Hypothalamus (tissue), 51 donors: ENCODE measurements at places on chromosomes 5 and 9.

GRCh38 chr5:15544039-15544438, 44.1 kb downstream of the FBXL7 start:
- DNase-seq: no peak

DNA sequence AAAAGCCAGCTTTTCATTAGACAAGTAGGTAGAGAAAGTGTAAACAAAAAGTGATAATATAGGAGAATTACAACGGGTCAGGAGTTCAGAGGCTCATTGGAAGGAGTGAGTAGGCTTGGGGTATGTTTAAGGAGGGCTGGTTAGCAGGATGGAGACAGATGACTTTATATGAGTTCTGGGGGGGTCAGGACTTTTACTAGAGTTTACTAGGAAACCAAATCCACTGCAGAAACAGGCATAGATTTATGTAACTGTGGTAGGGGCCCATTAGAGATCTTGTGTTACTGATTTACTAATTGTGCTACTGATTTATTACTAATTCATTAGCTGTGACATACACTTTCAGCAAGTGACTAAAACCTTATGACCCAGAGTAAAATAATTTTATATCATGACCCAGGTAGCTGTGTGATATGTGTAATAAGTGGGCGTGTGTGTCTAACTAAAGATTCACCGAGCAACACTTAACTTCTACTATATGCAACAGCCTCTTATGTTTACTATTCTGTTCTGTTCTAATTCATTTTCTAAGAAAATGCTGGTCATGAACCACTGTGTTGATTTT, 73.5 kb downstream of the IQGAP2 start:
- no peak for DNase-seq

GRCh38 chr5:473551-474192, 30.7 kb downstream of the EXOC3 start:
- no peak for DNase-seq

DNA sequence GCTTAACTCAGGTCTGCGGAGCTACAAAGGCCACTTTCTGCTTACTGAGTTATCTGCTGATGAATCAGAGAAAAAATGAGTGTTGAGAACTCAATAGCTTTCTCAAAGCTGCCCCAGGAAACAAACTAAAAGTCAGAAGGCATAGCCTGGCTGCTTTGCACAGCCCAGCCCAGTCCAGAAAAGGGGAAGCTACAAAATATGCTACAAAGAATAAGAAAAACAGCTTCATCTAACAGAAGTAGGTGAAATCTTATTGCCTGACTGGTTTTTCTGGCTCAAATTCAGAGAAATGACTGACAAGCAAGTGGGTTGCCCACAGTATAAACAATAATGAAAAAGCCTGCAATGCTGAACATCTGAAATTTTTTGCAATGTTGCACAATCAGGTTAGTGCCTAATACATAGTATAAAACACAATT, 156.2 kb downstream of the PPP2R2B start:
- no peak for DNase-seq

DNA sequence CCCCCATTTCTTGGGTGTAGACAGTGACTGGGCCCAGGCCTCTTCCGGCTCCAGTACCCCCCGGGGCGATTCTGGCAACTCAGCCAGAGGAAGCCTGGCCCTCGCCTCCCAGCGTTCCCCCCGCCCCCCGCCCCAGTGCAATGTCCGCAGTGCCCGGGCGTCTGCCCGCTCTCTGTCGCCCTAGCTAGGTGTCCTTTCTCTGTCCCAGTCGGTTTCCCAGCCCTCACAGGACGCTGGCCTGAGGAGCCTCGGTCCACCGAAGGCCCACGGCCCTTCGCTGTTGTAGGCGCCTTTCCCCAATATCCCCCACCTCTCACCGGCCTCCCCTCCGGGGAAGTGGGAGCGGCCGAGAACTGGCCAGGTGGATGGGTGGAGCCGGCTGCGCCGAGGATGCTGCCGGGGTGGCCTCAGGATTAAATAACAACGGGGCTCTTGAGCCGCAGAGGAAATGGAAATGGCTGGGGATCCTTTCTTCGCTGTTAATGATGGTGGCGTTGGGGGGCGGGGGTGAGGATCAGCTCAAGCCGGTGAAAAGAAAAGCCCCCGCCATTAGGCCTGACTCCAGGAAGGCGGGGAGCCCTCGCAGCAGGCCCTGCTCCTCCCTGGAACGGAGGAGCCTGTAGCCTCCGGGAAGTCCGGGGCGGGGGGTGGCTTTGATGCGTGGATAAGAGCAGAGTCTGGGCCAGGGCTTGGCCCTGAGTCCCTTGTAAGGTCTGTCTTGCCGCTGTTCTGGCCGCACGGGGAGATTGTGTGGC, 1.1 kb upstream of the SPRY4 start:
- DNase-seq: no peak

DNA sequence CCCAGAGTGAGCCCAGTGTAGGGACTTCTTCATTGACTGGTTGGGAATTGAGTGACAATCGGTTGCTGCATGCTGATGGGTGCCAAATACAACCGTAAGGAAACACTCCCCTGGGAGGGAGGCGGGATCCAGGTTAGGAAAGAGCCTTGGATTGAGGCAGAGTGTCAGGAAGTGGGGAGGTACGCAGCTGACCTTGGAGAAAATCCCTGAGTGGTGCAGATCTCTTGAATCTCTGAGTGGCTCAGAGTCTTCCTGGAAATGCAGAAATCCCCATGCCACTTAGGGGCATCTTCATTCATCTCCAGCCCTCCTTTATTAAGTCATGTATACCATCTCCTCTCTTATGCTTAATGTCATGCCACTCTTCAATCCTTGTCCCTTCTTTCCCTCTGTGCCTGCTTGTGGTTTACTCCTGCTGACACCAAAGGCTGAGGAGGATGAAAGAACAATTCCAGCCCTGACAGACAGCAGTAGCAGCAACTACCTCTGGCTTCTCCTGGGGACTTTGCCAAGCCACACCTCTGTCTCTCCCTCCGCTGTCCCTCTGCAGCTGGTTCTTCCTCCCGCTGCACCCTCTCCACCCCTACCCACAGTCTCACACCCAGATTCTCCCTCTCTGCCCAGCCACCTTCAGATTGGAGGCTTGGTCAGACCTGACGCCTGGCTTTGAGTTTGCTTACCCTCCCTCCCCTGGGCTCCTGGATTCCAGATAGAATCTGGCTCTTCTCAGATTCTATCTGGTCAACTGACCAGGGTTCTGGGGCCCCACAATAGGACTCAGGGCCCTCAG, 14.1 kb upstream of the LCP2 start:
- no peak for DNase-seq

DNA sequence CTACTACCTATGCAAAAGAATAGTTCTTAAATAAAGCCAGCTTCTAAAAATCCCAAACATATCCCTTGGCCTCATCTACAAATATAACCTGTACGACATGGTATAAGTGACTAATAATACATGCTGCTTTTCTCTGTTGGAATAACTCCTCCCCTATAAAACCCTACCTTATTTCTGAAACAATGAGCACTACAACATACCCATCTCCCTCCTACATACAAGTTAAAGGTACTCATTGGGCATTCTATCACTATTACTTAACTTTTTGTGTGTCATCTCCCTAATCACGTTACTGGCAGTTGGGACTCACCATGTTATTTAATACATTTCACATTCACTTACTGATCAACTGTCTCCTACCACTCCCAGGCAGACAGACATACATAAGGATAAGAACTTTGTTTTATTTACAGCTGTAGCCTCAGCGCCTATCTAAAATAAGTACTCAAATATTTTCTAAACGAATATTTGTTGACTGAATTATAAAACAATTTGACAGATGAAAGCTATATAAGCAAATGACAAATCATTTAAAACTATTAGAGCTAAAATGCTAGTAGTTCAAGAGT, 4.1 kb downstream of the CLK4 start:
- DNase-seq: no peak

GRCh38 chr5:147645197-147645596, 135.3 kb upstream of the DPYSL3 start:
- DNase-seq: no peak

DNA sequence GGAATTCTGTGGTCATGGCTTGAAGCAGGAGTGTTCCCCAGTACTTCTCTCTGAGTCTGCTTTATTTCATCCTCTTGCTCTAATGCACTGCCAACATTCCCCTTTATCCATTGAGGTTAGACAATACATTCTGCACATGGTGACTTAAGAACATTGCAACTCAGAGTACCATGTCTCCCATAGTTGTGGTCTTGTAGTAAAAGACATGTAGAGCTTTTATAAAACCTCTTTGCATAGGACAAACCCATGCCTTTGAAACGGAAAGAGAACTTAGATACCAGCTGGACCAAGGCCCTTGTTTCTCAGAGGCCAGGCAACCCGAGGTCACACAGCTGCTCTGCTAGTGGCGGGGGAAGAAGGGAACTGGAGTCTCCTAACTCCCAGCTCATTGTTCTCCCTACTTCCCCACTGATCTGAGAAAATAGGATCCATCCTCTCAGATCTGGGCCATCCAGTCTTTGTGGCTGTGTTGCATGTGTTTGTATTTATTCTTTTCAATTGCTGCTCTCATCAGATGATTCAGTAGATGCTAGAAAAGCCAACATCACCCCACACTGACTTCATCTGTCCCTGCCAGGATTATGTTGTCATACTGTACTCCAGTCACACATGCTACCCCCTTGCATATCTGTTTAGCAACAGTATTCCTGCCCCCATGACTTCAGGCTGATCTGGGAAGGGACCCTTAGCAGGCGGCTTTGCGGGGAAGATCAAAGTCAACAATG, 236.9 kb downstream of the SAXO1 start:
- no peak for DNase-seq

DNA sequence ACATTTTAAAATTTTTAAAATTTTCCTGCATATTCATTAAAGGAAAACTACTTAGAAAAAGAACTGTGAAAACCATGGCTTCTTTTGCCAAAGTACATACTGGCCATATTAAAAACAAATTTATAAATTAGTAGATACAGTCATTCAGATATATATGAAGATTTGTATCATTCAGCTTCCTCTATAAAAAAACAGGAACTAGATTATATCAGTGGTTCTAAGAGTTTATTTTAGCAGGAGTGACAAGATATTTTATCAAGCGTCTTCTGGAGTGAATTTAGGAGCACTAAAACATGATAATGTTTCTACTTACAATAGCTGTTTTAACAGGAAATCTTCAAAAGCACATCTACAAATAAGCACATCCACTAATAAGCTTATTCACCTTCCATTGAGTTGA, 171.4 kb downstream of the RAPGEF6 start:
- no peak for DNase-seq

DNA sequence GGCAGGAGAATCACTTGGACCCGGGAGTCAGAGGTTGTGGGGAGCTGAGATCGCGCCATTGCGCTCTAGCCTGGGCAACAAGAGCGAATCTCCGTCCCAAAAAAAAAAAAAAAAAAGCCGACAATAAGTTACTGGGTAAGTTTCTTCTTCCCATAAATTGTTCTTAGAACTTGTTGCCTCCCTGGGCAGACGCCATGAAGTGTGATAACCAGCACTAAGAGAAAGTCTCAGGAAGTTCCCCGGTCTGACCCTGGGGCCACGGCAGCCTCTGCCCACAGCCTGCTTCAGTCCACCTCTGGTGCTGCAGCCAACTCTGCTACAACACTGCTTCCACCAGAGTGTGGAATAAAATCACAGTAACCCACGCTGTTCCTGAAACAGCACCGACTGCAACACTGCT, 19.1 kb downstream of the LPCAT1 start:
- no peak for DNase-seq

GRCh38 chr9:22148876-22149637, 140.0 kb upstream of the CDKN2B start:
- no peak for DNase-seq

GRCh38 chr9:75102177-75102790, 14.0 kb downstream of the OSTF1 start:
- no peak for DNase-seq

DNA sequence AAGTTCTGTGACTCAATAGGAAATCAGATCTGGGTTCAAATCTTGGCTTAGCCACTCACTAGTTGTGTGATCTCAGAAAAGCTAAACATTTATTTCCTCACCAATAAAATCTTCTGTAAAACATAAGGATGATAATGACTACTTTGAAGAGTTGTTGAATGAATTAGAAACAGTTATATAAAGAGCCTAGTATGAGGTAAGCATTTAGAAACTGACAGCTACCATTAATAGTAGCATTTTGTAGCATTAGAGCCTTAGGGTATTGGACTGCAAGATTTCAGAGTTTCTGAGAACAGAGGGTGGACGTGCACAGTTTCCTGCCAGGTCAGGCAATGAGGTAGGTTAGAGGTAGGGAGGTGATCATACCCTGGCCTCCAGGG, 293.2 kb downstream of the CWC27 start:
- no peak for DNase-seq

DNA sequence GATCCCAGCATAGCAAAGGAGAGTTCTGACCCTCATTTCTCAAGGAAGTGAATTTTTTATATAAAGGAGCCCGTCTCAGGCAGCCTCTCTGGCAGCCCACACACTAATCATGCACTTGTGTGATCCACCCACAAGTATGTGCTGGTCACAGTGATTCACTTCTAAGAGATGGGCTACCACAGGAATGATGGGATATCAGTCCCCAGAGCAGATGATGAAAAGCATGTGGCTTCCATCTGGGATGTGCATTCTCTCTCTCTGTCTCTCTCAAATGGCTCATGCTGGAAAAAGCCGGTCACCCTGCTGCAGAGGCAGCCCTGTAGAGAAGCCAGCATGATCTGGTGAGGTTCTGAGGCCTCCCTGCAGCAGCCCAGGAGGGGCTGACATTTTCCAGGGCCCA, 74.2 kb upstream of the ADCY2 start:
- DNase-seq: no peak

GRCh38 chr9:96057155-96057554, 181.7 kb downstream of the ERCC6L2 start:
- DNase-seq: no peak

DNA sequence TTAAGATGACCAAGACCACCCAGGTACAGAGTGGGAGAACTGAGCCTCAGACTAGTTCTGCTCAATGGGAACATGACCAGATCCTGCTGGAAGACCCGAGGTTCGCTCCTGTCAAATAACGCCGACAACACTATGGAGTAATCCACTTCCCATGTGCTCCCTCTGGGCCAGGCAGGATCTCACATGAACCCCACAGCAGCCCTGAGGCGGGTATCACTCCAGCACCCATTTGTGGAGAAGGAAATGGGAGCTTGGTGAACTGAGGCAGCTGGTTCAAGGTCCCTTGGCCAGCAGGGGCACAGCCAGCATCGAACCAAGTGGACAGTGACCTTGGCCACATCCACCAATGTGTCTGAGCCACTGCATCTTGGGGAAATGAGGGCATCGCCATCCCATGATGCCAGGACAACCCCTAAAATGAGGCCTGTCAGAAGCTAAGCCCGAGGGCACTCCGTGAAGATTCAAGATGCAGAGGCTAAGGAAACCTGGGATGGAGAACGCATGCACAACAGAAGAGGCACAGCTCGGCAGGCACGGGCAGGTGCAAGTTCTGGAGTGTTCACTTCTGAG, 8.5 kb downstream of the ANKS6 start:
- no peak for DNase-seq

- DNase-seq: no peak
Measured at GRCh38 chr5:171978016-171978415, 28.4 kb downstream of the FBXW11 start.

GRCh38 chr9:133420392-133420827, 1.8 kb upstream of the ADAMTS13 start:
- DNase-seq: no peak

GRCh38 chr9:137630679-137631078, 11.9 kb downstream of the EHMT1 start:
- no peak for DNase-seq

GRCh38 chr5:32159328-32160072, 14.6 kb downstream of the GOLPH3 start:
- no peak for DNase-seq
